ENCODE measurements at places on chromosomes 3 and 15. TPM values are rescaled to one million over a fixed set of nuclear protein-coding genes. Genes with fewer than 3 reads are reported as not detected.

ZNF774 gene
- 4.0 TPM for total RNA-seq

SLC22A14 gene
- not detected for total RNA-seq

CPLX3 gene
- not detected for total RNA-seq

CX3CR1 gene
- 1.9 TPM for total RNA-seq

RHOV gene
- not detected for total RNA-seq

FOXB1 gene
- not detected for total RNA-seq

VEPH1 gene
- 0.24 TPM for total RNA-seq

ZBTB47 gene
- 109 TPM for total RNA-seq
